Activated CD8-positive, alpha-beta memory T cell treated with anti-CD3 and anti-CD28 coated beads, Interleukin-2, amount 50 U/mL, for 4 hours (primary cell): ENCODE measurements at places on chromosomes 7 and 10.

GRCh38 chr7:132257253-132257652 is 319.0 kb downstream of the PLXNA4 start:
- no peak for DNase-seq

GRCh38 chr7:7490003-7490402 is 45.7 kb downstream of the COL28A1 start:
- DNase-seq: no peak

GRCh38 chr7:48096273-48096672 is 7.2 kb downstream of the UPP1 start:
- no peak for DNase-seq

GRCh38 chr7:109256762-109257560 is 687.3 kb downstream of the DNAJB9 start:
- DNase-seq: no peak

DNA sequence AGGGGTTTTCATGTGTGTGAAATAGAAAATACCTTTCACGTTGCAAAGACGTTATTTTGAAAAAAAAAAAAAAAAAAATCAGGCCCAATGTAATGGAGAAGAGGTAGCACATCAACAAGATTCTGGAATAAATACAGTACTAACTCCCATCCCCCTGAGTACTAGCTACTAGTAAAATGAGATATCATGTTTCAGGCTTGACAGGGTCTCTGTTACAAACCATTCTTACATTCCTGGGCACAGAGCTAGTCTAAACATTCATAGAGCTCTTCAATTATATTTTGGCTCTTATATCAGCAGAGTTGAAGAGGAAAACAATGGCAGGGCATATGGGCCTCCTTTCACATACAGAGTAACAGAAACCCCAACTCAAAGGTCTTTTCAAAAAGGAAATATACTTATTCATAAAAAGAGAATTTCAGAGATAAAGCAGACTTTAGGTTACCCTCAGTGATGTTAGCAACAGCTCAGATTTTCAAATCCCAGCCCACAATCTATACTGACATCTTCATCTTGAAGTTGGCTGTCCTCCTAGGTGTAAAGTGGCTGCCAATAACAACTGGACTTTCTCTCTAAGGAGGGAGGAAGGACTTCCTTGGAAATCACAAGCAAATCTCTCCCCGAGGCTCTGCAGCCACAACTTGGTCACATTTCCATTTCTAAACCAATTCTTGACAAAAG is 18.6 kb downstream of the C7orf33 start:
- no peak for DNase-seq

GRCh38 chr7:10789170-10789569 is 184.5 kb upstream of the PHF14 start:
- no peak for DNase-seq

DNA sequence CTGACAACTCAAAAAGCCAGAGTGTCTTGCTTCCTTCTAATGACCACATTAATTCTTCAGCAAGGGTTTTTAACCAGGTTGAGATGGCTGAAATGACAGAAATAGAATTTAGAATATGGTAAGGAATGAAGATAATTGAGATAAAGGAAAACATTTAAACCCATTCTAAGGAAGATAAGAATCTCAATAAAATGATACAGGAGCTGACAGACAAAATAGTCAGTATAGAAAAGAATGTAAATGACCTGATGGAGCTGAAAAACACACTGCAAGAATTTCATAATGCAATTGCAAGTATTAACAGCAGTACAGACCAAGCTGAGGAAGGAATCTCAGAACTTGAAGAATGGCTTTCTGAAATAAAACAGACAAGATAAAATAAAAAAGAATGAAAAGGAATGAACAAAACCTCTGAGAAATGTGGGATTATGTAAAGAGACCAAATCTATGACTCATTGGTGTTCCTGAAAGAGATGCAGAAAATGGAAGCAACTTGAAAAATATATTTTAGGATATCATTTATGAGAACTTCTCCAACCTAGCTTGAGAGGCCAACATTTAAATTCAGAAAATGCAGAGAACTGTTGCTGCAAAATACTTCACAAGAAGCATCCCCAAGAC is 87.1 kb downstream of the SAMD9 start:
- DNase-seq: no peak

GRCh38 chr7:8434290-8435002 is 1.0 kb downstream of the NXPH1 start:
- DNase-seq: no peak

DNA sequence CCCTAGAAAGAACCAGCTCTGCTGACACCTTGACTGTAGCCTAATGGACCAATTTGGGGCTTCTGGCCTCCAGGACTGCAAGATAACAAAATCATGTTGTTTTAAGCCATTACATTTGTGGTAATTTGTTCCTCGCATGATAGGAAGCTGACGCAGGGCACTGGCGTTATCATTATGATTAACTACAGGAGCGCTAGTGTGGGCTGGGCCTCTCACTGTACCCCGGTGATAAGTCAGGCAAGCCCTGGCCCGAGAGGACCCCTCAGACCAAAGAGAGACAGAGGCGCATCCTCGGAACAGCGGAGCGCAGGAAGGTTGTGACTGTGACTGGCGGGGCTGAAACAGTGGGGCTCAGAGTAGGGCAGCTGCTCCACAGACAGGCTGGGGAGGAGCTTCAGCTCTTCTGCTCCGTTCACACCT is 150.3 kb upstream of the CHST15 start:
- no peak for DNase-seq

- DNase-seq: no peak
Observed at GRCh38 chr7:41652267-41652666, 50.6 kb downstream of the INHBA start.

DNA sequence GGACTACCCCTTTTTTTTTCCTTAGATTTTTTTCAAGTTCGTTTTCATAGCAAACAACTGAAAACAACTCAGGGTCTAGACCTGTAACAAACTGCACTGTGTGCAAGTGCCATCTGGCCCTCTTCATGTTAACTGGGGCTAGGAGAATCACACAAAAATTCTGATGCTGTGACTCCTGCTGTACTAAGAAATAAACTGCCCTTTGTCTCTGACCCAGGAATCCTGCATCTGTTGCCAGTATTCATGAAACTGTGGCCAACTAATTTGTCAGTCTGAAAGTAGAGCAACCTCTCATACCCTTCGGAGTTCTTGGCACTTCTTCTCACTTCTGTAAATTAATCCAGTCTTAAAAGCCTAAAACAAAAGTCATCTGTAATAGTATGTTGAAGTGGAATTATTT is 218.4 kb upstream of the PCDH15 start:
- DNase-seq: no peak

DNA sequence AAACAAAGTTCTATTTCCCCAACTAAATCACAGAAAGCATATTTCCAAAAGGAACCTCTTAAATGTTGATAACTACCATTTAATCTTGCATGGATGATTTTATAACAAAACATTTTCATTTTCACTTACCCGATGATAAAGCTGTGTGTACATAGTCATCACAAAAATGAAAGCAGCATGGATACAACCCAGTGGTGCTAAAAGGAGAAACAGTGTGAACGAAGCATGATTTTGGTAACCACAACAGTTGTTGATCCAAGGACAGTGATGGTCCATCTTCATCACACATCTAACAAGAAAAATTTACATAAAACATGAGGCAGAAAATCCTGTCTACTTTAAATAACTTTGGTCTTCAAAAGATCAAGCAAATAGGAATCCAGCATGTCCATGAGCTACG is 4.7 kb downstream of the ZDHHC6 start:
- no peak for DNase-seq

DNA sequence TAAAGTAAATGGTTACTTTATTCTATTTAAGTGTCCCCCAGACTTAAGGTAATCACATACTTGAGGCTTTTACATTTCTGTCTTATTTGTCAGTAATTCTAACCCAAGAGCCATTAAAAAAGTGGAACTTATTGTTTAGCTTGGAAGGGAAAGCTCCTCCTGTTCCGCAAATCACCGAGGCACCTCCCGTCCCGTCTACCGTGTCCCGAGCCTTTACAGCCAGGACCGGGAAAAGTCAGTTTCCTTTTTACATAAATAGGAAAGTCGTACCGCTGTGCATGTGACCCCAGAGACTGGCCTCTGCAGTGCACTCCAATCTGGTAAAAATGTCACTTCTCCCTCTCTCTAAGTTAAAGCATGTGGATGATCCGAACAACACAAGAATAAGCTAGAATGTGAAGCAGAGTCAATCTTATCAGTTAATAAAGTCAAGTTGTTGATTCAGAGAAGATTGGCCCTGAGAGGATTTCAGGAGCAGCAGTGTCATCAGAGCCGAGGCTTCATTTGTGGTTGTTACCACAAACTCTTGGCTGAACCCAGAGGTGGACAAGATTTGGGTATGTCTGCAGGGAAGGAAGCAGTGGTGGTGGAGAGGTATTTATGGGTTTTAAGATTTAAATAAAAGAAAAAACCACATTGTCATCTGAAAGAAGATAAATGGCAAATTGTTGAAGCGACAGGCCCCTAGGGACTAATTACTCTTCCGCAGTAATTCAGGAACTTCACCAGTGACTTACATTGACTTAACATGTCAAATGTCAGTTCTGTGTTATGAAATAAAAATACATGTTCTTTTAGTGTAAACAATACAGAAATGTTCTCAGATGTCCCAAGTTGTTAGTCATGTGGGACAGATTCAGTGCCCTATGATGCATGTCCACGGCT is 316.6 kb upstream of the ZNF32 start:
- DNase-seq: no peak

- no peak for DNase-seq
Observed at GRCh38 chr10:78736926-78737630, 331.7 kb upstream of the ZMIZ1 start.

- DNase-seq: no peak
Observed at GRCh38 chr7:122056977-122057376, 87.1 kb downstream of the AASS start.

DNA sequence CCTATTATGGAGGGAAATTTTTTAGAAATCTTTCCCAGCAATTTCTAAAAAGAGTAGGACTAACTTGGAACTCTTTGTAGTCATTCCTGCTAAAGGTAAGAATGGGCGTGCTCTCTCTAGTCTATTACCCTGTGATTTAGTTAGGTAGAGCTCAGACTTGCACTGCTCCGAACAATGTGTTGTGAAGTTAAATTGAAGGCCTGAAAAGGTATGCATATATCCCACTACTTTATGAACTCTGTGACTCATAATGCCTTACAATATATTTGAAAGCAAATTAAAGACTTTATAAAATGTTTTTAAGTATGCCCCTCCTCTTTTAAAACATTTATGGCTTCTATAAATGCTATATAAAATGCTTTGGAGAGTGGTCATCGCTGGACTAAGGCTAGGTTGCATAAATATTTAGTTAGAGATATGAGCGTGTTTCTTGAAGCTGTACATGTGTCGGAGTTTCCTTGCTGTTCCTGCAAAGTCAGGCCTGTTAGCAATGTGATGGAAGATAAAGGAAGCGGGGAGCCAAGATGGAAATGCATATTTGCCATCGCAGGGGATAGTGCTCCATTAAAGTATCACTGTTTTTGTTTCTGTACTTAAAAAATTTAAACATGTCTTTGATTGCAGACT is 761.4 kb downstream of the LRMDA start:
- DNase-seq: no peak

DNA sequence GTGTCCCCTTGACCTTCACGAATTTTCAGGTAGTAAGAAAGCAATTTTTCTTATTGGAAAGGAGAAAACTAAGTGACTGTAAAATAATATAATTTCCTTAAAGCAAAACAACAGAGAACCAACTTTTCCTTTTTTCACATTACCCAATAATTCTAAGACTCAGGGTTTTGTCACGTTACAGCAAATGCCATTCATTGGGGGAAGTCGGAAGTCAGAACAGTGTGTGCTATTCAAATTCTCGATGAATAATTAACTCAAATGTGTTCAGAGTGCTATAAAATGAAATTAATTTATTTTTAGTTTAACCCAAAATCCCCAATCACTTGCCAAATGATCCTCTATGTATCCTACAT is 40.0 kb downstream of the DIP2C start:
- no peak for DNase-seq

DNA sequence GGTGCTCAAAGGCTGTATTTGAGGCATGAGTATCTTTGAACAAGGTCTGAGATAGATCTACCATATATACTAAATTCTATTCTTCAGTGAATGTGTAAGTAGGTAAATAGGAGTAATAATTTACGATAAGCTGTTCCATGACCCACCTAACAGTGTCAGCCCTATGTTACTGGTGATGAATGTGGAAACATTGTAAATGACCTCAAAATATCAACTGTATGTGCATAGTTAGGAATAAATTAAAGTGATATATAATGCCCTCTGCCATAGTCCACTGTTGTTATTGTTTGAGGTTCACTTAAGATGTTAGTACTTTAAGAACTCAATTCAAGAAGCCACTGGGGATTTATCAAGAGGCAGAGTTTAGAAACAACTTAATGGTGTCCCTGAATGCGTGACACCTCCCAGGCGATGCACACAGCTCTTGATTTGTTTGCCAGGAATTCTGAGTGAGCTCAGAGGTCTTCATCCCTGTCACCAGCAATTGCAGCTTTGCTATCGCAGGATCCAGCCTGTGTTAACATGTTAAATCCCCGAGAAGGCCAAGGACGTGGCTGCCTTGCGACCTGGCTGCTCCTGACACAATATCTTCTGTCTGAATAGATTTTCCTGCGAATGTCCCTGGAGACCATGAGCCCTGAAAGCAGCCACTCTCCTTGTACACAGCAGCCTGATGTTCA is 104.9 kb downstream of the KLF6 start:
- no peak for DNase-seq

GRCh38 chr10:3668276-3668965 is 116.6 kb downstream of the KLF6 start:
- DNase-seq: peak; percentile 66

GRCh38 chr7:142867398-142868187 is 12.7 kb downstream of the EPHB6 start:
- no peak for DNase-seq

GRCh38 chr10:119207713-119208552 is 562 bp downstream of the GRK5 start:
- peak; percentile 24 for DNase-seq

DNA sequence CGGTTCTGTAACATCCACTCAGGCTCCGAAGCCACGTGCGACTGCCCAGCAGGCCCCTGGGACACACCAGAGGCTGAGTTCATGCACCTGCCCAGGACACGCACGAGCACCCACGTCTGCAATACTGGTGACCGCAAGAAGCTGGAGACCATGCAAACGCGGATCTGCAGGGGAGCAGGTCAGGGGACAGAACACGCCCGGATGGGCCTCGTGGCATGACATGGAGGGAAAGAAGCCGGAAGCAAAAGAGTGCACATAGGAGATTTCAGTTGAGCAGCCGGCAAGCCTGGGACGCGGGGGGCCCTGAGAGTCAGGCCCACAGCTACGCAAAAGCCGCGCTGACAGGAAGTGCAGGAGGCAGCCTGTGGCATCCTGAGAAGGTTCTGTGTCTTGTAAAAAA is 73.7 kb downstream of the FOXL3 start:
- DNase-seq: no peak

DNA sequence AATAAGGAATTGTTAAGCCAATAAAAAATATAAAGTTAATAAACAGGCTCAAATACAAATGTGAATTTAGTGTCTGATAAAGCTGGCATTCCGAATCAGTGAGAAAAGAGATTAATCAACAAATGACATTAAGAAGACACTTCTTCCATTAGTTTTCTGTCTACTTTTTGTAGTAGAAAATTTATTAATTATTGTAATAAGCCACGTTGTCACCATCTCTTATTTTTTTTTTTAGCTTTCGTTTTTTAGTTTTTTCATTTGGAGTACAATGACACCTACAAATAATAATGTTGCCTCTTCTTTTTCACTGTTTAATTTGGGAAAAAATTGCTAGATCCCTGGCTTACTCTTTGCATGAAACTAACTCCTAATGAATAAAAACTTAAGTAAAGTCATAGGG is 46.8 kb upstream of the STEAP1B start:
- no peak for DNase-seq
